ENCODE measurements at places on chromosomes 4 and X. TPM values are rescaled to one million over a fixed set of nuclear protein-coding genes. Genes with fewer than 3 reads are reported as not detected.

- DNase-seq, result no peak
Measured at GRCh38 chr4:95155759-95156451, 392.9 kb downstream of the UNC5C start.

DNA sequence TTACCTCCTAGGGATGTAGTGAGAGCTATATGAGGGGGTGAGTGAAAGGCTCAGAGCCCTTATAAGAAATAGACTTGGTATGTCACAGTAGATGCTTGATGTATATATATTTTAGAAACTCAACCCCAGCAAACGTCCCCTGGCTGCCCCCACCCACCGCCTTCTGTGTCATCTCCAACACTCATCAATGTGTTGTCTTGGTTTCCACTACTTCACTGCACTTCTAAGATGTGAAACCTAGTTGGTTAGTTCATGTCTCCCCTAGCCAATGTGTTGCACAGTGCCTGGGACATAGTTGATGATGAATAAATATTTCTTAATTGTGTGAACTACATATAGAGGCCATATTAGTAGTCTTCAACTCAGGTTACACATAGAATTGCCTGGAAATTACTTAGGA lies 4.4 kb downstream of the FGFBP2 start:
- DNase-seq, result no peak

- DNase-seq, result no peak
Measured at GRCh38 chrX:151746502-151746901, 12.0 kb downstream of the CNGA2 start.

DNA sequence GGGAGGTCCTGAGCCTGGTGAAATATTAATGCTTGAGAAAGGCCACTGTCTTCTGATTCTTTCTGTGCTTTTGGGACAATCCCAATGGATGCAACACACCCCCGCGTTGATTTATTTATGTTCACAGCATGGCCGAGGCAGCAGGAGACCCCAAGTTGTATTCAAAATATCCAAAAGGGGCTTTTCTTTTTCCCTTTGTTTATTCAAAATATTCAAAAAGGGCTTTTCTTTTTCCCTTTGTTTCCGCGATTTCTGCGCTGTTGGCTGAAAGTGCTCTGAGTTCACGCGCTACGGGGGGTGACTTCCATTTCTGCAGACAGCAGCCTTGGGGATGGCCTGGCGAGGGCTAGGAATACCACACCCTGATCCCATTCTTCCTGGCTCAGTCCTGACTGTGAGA lies 59.5 kb upstream of the PPP2R3B start:
- DNase-seq, result no peak

Gene DMRTC1
- not detected for polyA plus RNA-seq

Gene KDR
- 67.9 TPM for polyA plus RNA-seq

Gene DDIT4L
- polyA plus RNA-seq, result 2.7 TPM

Gene USP26
- polyA plus RNA-seq, result not detected

Data from right renal cortex interstitium (tissue), 3 donors.